ENCODE measurements at places on chromosomes 16 and 17. TPM values are rescaled to one million over a fixed set of nuclear protein-coding genes. Genes with fewer than 3 reads are reported as not detected.

DNA sequence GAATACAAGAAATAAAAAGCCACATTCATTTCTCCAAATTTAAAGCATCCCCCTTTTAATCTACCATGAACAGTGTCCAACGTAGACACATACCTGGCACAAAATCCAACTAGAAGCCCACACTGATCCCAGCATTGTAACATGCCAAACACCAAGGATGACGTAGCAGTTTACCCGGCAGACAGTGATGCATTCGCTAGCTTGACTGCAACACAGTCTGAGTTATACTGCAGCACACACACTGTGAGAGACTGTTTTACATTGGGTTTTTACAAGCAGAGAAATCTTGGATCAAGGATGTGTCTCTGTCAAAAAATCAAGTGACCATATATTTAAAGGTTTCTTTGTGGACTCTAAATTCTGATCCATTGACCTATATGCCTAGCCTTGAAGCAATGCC lies 74.5 kb upstream of the C17orf78 start:
- no peak for DNase-seq

DNA sequence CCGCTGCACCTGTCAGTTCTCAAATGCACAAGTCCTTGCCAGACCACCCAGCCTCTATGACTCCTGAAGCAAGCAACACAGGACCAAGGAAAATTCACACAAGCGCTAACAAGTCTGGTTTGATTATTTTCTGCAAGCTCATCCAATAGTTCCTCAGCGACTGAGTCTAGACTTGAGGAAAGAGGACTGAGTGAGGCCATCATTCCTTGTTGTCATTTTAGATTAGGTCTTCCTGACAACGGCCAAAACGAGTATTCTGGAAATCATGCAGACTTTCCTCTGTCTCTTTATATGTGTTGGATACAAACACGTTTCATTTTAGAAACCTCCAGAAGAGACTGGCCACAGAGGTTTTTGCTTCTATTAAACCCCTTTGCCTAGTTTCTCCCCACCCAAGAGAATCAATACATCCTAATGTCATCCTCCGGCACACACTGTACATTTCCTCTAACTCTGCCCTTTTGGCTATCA lies 561 bp downstream of the CCDC47 start:
- peak; percentile 31 for DNase-seq

GRCh38 chr17:16950488-16950887 lies 21.4 kb downstream of the TNFRSF13B start:
- no peak for DNase-seq

VMO1 gene
- not detected for total RNA-seq

JPH3 gene
- not detected for total RNA-seq

DNA sequence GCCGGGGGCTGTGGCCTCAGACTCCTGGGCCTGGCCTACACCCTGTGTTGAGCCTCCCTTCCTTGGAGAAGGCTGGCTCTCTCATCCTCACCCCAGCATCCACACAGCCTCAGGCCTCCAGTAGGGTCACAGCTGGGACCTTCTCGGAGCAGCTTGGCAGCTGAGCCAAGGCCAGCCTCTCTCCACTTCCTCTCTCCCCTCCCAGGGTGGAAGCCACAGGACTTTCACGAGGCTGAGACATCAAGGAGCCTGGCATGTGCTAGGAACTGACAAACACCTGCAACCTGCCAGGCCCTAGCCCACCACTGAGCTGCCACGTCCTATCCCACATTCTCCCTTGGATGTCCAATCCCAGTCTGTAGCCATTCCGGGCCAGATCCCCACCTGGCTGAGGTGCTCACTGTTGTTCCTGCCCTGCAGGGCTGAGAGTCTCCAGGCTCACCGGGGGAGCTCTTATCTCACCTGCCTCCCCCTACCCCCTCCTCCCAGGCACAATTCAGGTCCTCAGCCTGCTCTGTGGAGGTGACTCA lies 3.1 kb downstream of the MMP15 start:
- no peak for DNase-seq

KRT33B gene
- total RNA-seq: not detected

- DNase-seq: peak; percentile 65
Measured at GRCh38 chr17:71472809-71473789, 647.7 kb upstream of the SOX9 start.

DNA sequence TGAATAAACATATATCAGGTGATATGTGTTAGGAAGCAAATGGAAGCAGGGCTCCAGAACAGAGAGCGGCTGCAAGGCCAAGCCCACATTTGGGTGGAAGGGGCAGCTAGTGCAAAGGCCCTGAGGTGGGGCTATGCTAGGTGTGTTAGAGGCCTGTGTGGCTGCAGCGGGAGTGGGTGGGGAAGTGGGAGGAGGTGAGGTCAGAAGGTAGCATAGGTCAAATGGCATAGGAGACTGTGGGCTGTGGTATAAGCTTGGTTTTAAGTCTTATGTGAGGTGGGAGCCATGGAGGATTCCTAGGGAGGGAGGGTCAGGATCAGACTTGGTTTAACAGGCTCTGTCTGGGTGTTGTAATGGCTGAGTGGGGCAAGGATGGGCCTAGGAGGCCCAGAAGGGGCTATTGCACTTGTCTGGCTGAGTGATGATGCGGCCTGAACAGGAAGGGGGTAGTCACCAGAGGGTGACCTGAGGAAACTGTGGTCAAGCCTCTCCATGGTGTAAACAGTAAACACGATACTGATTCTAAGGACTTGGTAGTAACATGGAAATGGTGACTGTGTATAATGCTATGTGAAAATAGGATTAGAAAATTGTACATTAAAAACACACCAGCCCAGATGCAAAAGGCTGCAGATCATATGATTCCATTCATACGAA lies 31.1 kb downstream of the RAI1 start:
- no peak for DNase-seq

- no peak for DNase-seq
Measured at GRCh38 chr16:53937161-53937880, 233.4 kb downstream of the FTO start.

SLC2A4 gene
- total RNA-seq: 5.8 TPM

DNA sequence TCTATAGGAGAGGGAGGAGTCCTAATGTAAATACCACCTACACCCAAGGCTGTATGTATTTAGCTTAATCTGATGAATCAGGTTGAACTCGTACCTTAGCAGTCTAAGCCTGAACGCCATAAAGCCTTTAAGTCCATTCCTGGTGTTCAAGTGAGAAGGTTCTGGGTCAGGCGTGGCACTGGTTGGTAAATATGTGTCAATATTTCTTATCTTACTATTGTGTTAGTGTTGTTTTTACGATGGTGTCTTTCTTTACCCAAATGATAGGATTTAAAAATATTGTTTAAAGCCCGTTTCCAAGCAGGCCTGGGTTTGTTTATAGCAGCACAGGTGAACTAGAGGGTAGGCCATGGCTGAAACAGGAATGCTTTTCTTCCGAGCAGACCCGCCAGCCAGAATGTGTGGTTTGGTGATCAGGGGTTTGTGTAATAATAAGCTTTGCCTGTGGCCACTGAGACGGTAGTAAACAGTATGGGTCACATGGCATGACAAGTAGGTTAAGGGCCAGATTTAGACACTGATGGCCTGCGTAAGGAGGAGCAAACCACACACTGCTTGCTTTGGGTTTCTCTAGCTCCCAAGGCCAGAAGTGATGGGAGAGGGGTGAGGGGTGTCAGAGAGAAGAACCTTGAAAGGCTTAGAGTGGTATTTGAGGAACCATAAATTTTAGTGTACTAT lies 3.3 kb downstream of the TMEM94 start:
- peak; percentile 90 for DNase-seq

DNA sequence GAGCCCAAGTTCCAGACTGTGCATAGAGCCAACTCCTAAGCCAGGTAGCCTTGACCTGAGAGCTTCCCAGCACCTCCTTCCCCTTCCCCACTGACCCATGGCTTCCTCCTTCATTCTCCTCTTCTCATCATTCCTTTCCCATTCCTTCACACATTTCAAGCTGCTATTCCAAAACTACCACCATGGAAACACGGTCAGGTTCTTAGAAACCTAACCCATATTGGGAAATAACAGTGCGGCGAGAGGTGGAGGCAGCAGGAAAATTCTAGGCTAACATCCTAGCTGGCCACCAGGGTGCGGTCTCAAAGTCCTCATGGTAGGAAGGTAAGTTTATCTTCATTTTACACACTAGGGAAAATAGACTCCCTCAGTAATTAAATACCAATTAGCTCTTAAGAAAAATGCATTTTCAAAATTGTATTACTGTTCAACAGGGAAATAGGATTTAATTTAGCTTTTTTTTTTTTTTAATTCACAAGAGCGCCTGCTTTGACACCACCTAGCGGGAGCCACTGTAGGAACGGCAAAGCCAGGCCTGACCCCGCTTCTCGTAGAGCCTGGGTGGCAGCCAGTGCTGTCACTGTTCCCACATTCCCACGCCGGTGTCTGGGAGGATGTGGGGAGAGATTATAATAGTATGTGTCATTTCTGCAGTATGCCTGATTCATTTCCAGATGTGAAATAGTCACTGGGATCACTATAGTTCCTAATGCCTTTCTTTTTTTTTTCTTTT lies 14.0 kb upstream of the SPHK1 start:
- no peak for DNase-seq

GRCh38 chr17:72531729-72532128 lies 410.9 kb downstream of the SOX9 start:
- no peak for DNase-seq

DNA sequence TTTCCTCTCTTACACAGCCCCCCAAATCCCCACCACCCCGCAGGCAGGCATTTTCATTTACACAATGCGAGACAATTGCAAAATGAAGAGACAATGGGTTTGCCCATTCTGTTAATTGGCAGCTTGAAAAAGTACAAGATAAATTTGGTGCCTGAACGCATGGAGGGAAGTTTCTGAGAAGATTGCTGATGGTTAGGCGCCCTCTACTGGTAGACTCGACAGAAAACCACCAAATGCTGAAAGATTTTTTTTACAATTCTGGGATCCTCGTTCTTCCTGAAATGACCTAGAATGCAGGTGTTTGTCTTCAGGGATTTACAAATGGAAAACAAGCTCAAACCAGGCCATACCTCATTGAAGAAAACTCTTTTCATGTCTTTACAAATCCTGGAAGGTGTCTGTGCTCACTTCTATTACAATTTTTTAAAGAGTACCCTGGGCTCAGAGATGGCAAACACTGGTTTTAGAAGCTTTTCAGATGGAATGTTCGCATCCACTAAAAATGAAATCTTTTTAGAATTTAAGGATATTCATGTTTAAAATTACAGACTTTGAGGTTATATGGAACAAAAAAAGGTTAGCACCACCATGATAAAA lies 338.5 kb downstream of the PMP22 start:
- DNase-seq: peak; percentile 38

DNA sequence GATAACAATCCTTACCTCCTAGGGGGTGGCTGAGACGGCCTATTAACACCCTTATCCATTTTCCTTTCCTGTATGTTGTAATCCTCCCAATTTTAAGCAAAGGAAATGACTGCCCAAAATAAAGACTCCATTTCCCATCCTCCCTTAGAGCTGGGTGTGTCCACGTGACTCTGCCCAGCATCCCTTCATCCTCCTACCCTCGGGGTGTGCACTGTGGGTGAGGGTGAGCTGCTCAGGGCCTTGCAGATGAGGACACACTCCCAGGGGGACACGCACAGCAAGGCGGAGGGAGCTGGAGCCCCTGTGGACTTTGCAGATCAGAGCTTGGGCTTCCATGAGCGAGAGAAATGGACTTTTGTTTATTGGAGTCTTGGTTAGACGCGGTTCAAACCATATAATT lies 186.8 kb downstream of the IRF8 start:
- no peak for DNase-seq

CANT1 gene
- 34.1 TPM for total RNA-seq

DNA sequence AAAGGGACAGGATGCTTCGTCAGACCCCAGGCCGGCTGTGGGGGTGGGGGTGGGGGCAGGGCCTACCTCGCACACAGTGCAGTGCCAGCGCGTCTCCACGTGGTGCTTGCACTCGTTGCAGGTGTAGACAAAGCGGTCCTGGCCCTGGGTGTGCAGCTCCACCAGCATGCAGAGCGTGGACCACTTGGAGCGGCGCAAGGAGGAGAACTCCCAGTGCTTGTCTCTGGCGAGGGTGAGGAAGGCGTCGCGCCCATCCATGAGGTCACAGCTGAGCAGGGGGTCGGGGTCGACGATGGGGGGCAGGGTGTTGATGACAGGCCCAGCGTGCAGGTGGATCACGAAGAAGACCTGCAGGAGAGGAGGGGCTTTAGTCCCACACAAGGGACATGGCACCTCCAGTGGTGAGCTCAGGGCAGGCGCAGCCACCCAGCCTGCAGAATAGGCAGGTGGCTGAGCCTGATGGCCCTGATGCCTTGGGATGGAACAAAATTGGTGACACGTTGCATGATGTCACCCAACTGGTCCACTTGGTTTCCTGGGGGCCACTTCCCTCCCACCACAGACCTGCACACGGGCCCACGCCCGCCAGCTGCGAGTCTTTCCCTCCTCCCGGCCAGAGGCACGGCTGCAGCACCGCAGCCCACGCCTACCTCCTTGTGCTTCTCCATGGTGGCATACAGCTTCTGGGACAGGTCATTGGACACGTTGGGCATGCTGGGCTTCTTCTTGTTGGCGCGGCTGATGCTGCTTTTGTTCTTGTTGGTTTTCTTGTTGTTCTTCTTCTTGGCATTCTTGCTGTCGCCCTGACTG lies 14.0 kb upstream of the TRAP1 start:
- DNase-seq: no peak

ADAP2 gene
- total RNA-seq: 0.51 TPM

PRR35 gene
- not detected for total RNA-seq

Measured in HepG2 (cell line).